ENCODE measurements at places on chromosomes 7 and 10.

DNA sequence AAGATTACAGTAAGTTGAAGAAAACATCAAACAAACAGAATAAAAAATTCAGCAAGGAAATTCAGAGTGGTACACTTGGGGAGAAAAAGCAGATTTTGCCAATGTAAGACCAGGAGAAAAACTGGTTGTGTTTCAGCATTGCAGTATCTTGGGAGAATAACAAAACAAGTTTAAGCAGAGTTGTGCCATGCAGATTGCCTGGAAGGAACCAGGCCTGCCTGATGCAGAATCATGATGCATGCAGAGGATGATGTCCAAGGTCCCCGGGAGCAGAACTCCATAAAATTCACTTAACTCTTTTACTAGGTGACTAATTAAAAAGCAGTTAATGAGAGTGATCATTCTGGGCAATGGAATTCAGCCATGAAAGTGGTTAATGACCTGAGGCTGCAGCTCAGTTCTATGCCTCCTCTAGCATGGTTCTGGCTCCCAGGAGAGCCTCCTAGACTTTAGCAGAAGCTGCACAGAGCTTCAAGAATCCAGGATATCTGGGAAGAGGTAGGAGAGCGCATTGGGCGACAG is 379.7 kb upstream of the C7orf33 start:
- DNase-seq = no peak

DNA sequence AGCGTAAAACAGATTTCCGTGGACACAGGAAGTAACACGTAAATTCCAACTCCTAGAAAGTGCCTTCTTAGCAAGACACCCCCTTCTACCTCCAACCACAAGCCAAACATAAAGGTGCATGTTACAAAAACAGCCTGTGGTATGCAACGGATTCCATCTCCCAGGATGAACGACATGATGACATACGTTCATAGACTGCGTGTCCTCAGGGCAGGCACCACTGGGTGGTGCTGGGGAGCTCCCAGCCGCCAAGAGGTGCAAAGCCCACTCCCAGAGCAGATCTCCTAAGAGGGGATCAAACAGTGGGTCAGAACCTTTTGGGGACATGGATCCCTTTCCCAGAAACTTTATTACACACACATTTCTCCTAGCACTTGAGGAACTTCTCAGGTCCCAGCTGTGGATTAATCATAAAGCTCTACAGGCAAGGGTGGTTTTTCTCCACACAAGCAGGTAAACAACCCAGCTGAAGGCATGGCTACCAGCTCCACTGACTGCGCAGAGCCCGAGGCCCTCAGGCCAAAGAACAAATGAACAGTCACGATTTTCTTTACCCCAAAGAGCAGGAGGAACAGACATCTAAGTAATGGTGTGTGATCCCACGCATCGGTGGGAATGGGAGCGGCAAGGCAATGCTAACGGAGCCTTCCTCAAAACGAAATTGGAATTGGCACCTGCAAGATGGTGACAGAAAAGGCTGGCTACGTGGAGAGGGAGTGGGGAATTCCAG is 13.8 kb downstream of the PSAP start:
- no peak for DNase-seq

DNA sequence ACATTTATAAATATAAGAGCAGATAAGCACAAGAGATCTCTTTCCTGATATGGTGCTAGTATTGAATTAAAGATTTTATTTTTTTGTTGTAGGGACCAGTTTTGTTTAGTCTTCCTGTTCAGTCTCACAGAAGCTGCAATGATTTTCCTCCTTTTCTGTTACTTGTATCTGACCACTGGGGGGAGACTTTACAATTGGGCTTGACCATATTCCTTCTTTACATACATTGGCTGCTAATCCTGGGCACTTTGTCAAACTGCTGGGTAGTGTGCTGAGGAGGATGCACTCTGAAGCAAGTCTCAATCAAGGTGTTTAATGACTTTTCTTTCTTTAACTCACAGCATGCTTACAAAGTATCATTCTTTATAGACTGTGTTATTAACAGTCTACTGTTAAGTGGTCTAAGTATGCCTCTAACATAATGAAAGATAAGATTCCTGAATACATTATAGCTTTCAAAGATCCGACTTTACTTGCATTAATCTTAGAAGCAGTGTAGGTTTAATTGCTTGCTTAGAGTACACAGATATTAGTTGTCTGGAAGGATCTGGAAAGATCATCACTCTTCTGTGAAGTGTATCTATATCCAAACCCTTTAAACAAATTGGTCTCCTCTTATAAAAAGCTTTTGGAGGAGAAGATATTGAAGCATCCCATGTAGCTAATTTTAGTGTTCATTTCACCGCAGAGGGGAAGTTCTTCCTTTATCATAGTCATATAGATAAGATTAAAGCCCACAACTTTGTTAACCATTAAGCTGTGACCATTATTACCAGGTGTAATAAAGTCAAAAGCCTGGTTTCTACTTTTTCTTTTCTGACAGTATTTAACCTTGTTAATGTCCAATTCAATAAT is 3.1 kb downstream of the PALS2 start:
- peak; percentile 7 for DNase-seq

GRCh38 chr7:130332259-130333053 is 12.2 kb upstream of the CPA5 start:
- DNase-seq = no peak

DNA sequence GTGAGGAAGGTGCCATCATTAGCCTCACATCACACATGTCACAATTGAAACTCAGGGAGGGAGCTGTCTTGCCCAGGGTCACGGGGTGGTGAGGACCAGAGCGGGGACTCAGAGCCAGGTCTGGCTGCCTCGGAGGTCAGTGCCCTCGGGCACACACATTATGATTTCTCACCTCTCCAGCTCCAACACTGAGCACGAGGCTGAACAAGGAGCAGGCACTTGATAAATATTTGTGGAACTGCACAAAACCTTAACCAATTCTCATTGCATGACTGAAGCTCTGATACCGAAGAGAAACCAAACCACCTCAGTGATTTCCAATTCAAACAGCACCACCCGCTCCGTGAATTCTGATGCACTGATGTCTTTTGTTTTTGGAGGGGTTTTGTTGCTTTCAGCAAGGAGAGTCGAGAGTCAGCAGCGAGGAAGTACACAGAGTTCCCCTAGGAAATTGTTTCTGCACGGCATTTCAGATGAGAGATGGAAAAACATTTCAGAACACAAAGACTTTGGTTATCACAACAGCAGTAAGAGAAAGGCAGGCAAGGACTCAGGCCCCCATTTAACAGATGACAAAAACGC is 55.3 kb upstream of the ZMIZ1 start:
- no peak for DNase-seq

- DNase-seq = no peak
Measured at GRCh38 chr10:100033766-100034418, 24.1 kb upstream of the DNMBP start.

DNA sequence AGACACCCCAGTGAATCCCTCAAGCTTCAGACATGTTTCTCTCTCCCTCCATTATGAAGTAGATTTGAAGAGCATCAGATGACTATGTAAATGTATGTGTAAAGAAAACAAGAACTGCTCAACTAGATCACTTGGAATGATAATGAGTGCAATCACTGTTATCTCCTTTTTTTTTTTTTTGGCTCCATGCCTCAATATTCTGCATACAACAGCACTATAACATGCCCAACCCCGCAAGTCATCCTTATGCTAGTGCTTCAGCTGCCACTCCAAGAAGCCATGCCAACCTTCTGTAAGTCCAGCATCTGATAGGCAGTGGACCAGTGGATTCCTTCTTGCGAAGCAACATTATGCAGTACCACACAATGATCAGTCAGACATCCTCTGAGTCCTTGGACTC is 133.7 kb downstream of the TFPI2 start:
- no peak for DNase-seq

DNA sequence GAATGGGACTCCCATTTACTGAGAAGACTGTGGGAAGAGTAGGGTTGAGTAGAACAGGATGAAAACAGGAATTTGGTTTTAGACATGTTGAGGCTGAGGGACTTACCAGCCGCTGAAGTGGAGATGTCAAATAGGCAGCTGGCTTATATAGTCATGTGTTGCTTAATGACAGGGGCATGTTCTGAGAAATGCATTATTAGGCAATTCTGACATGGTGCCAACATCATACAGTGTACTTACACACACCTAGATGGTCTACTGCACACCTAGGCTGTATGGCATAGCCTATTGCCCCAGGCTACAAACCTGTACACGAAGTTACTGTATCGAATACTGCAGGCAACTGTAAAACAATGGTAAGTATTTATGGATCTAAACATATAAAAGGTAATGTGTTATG is 17.5 kb downstream of the ARL3 start:
- no peak for DNase-seq

DNA sequence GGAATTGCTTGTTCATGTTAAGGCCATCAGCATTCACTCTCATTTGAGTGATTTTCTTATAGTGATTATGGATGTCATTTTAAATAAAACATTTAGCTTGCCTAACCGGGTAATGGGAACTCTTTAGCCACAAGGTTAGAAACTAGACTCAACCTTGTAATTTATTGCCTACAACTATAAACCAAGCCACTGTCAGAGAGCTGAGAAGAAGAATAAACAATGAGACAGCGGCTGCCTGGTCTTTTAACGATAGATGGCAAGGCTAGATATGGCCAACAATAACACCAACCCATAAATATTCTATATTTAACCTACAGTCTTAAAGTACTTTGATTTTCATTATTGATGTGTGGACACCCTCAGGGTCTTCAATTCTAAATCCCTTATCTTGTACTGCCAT is 27.8 kb upstream of the INHBA start:
- DNase-seq = no peak

- no peak for DNase-seq
Measured at GRCh38 chr10:103816431-103816830, 38.9 kb downstream of the SH3PXD2A start.

All from NCI-H187 (cell line).